Stomach (tissue), 19 donors: ENCODE measurements at places on chromosomes 5 and 9. TPM values are rescaled to one million over a fixed set of nuclear protein-coding genes. Genes with fewer than 3 reads are reported as not detected.

The CHMP5 gene
- total RNA-seq = 84.6 TPM

DNA sequence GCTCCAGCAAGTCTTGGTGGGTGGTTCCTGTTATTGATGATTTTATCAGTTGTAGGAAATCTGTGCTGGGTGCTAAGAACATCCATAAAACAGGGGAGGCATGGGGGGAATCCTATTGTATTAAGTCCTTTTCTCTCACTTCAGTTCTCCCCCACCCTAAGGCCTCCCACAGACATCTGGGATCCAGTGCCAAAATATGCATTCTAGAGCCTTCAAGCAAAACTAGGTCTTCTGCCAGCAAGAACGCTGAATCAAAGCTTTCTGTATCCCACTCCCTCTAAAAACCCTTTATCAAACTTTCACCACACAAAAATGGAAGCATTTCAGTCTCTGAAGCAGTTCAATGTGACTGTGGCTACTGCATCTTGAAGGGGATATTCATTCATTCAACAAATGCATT lies 281.9 kb downstream of the GAS1 start:
- no peak for DNase-seq

DNA sequence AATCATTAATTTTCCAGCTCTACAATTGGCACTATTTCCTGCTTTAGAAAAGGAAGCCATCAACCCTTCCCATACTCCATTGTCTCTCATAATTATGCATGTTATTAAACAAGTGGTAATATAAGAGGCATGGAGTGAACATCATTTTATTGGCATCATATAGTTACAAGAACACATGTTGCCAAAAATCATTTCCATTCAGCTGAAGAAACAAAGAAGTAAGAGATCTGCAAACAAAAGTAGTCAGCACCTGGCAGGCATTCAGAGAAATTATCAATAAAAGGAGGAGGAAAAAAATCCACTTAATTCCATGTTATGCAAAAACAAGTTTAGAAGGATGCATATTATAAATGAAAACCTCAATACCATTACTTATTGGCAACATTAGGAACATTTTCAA lies 1208.2 kb upstream of the C9orf72 start:
- no peak for DNase-seq

The PCDHA12 gene
- total RNA-seq = not detected

The FOXD4 gene
- total RNA-seq = not detected

DNA sequence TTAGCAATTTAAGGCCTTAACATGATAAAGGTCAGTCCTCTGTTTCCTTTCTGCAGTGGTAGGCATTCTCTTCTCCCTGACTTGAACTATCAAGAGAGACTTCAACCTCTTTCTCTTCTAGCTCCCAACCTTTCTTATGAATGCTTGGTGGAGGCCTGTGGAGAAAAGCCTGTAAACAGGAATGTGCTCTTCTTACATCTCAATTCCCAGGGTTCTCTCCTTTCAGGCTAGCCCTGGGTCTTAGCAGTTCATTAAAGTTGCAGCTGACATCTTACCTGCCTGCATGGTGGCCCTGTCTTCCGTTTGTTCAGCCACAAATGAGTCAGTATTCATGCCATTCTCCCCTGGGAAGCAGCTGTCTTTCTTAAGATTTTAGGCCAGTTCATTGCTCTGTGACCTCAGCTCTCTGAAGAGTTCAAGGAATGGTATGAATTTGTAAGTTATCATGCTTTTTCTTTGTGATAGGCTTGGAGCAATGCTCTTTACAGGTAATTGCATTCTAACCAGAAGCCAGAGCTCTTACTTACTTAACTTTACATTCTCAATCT lies 77.8 kb downstream of the ADCY2 start:
- DNase-seq = no peak

DNA sequence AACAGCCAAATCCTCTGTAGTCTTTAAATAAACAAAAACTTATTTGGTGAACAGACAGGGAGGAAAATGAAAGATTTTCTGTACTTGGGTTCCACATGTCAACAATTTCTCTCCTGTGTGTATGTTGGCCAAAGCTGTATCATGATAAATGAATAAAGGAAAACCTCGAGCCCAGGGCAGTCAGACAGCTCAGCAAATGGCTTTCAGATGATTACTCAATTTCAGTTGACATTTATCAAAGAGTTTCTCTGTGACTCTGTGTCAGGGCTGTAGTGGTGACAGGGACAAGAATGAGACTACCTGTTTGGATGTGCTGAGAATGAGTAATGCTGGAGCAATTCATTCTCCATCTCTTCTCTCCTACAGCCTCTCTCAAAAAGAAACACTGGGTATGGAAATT lies 45.7 kb upstream of the PTGS1 start:
- DNase-seq = no peak

The LYSMD3 gene
- 8.0 TPM for total RNA-seq

- no peak for DNase-seq
Measured at GRCh38 chr5:77859306-77859705, 83.2 kb upstream of the TBCA start.

The OR4F3 gene
- not detected for total RNA-seq

DNA sequence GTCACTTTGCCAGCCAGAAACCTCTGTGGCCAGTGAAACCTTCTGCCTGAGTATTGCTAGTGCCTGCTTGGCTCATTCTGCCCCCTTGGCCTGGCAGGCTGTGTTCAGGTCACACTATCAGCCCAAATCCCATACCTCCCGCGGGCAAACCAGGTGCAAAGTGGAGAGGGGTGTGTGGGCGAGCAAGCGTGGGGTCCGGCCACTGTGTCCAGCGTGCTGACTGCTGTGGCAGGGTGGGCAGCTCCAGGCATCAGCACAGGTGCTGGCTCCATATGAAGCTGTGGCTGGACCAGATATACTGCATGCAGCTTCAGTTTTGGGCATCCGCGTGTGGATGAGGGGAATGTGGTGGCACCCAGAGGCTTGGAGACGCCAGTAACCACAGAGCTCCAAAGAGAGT lies 576.5 kb upstream of the EDIL3 start:
- no peak for DNase-seq

The OBP2A gene
- not detected for total RNA-seq

The EIF4E1B gene
- not detected for total RNA-seq

The TERT gene
- not detected for total RNA-seq

- no peak for DNase-seq
Measured at GRCh38 chr5:159805021-159805420, 111.3 kb upstream of the ADRA1B start.

GRCh38 chr5:175617447-175617846 lies 40.4 kb upstream of the HRH2 start:
- no peak for DNase-seq
